ENCODE measurements at places on chromosomes 2 and 18.

DNA sequence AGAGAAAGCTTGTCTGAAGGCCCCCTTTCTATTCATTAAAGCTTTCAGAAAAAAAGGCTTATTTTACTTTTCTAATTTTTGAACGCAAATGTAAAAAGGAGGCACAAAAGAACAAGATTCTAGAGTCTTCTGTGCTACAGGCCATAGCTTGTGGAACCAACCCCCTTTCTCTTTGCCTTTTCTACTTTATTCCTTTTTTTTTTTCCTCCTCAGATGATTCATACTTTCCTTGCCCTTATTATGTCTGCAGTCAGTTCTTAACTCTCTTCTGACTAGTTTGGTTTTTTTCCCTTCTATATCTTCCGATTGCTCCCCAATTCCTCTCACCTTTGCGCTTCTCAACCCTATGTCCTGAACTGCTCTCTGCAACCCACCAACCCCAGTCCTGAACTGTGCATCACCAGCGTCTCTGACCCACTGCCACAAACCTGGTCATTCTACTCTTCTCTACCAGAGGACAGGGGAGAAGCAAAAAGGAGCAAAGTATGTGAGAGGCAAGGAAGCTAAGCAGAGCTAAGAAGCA, 56.9 kb upstream of the WIPF1 start:
- no peak for DNase-seq

DNA sequence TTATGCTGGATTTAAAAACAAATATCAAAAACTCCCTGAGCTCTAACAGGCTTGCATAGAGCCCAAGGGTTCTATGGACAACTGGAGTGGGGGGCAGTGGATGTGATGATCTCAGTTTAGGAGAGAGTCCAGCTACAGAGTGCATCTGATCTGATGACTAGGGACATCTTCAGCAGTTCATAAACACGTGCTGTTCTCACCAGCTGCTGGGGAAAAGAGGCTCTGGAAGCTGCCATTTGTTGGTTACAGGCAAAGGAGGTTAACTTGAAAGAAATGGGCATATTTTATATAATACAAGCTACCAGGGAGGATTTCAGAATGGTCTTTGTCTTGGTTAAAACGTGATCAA, 36.0 kb upstream of the ZNF396 start:
- no peak for DNase-seq

DNA sequence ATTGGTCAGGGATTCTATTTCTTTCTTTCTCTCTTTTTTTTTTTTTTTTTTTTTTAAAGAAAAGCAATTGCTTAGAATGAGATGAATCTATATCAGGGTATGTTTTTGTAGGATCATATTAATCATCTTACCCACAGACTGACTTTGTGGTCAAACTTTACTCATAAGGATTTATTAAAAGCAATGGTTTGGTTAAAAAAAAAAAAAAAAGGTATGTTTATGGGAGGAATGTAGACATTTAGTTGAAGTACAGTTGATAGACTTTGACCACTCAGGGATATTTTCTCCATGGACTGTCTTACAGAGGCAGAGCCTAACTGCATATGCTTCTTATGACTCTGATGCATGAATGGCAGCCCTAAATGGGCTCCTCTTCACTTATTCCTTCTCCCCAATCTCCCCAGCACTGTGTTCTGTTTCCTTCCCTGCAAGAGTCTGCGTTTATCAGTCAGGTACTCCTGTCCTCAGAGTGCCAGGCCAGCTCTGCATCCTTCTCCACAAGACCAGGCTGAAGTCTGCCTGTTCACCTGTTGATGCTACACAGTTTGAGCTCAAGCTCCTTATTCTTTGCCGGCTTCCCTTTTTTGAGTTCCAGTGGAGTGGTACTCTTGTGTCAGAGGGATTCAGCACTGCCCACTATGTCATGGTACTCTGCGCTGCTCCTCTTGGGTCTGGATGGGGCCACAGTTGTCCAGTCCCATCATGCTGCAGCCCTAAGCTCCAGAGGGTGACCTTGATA, 24.3 kb downstream of the CRIM1 start:
- DNase-seq: no peak

DNA sequence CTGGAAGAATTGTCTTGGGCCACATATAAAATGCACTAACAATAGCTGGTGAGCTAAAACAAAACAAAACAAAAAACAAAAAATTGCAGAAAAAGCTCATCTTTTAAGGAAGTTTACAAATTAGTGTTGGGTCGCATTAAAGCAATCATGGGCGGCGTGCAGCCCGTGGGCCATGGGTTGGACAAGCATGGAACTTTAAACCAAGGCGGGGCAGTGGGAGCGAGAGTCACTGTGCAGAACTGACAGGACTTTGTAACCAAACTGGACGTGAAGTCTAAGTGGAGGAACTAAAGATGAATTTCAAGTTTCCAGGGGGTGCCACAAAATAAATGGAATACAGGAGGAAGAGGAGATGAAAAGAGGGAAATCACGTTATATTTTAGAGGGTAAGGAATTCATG, 80.7 kb downstream of the PSMG2 start:
- DNase-seq: no peak

GRCh38 chr2:120461546-120462537, 115.9 kb downstream of the INHBB start:
- DNase-seq: no peak

DNA sequence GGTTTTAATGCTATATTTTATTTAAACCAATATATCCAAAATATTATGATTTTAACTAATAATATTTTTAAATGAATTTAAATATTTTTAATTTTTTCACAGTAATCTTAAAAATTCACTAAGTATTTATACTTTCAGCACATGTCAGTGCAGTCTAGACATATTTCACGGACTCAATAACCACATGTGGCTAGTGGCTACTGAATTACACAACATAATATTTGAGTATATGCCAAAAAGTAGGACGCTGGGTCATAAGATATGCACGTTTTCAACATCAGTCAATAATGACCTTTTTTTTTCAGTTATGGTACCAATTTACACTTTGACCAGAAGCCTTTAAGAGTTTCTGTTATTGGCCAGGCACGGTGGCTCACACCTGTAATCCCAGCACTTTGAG, 117.7 kb downstream of the GFPT1 start:
- no peak for DNase-seq

GRCh38 chr18:47709556-47709955, 220.9 kb downstream of the SMAD2 start:
- DNase-seq: peak; percentile 83

DNA sequence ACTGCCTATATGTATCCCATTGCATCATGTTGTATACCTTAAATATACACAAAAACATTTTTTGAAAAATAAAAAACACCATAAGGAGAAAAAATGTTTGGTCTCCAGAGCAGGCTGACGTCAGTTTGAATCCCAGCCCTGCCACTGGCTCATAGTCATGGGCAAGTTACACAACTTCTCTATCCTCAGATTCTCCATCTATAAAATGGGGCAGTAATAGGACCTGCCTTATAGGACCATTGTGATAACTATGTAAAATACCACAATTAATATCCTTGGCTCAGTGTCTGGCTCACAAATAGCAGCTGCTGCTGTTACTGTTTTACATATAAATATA, 135.6 kb downstream of the SMAD7 start:
- DNase-seq: no peak

DNA sequence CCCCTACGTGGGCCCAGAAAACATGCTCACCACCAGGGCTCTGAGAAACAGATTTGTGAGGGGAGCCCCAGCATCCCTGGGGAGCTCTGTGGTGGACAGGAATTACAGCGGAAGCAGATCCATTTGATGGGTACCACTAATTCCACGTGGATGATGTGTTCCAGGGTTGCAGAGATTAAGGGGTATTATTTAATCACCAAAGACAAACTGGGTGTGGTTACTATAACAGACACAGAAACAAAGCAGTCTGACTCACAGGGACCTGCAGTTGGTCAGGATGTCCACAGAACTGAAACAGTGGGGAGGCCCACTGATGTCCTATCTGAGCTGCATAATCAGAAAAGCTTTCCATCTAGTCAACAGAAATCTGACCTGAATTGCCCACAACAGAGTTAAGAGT, 65.8 kb downstream of the PSMG2 start:
- no peak for DNase-seq

GRCh38 chr2:242024751-242025355, 155.3 kb downstream of the RTP5 start:
- no peak for DNase-seq

GRCh38 chr2:142714600-142714999, 162.9 kb upstream of the KYNU start:
- DNase-seq: no peak

DNA sequence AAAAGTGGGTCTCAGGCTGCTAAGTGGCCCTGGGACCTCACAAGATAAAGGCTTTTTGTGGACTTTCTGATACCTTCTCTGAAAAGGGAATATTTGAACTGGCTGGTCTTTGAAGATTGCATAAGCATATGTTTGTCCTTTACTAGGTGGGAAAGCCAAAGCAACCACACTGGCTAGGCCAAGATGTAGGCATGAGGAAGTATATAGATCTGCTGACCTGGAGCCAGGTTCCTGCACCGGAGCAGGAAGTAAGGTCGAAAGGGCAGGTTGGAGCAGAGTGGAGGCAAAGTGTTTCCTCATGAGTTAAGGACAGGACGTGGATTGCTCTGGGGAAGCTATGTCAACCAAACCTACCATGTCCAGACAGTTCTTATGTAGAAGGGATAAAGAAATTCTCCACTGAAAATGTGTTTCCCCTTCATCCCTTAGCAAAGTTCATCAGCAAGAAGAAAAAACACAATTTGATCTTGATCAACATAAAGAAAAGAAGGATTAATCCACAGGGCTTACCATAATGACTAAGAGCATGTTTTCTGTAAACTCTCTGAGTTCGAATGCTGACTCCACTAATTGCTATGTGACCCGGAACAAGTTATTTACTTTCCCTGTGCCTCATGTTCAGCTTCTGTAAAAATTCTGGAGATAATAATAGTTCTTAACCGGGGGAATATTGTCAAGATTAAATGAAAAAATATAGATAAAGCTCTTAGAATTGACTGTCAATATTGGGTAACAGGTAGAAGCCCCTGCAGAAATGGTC, 156.1 kb upstream of the SRD5A2 start:
- DNase-seq: no peak

DNA sequence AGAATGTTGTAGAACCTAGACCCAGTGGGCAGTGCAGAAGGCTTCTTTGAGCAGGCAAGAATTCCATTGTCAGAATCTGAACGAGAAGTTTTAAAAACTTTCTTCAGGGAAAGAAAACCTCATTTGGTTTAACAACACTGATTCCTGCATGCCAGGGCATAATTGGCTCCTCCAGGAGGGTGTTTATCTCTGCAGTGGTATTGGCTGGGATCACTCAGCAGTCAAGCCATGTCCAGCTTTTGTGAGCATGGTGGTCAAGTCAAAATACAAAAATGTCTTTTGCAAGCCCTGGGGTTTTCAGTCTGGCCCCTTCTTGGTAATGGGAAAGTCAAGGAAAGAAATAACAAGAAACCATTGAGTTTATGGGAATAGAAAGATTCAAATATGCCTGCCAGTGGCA, 28.3 kb downstream of the FHOD3 start:
- no peak for DNase-seq

DNA sequence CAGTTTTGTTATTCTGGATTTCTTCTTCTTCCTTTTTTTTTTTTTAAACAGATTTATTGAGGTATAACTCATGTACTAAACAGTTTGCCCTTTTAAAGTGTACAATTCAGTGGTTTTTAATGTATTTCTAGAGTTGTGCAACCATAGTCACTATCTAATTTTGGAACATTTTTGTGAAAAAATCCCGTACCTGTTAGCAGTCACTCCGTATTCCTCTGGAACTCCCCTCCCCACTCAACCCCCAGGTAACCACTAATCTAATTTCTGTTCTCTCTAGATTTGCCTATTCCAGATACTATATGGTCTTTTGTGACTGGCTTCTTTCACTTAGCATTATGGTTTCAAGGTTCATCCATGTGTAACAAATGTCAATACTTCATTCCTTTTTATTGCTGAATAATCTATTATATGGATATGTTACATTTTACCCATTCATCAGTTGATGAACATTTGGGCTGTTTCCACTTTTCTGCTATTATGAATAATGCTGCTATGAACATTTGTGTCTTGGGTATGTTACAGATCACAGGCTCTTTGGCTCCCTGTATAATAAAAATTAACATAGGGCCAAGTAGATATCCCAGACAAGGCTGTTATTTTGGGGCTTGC, 21.9 kb downstream of the EHBP1 start:
- DNase-seq: no peak

GRCh38 chr2:232309592-232309991, 69.0 kb upstream of the ALPP start:
- no peak for DNase-seq

GRCh38 chr2:181176540-181176939, 196.1 kb downstream of the UBE2E3 start:
- no peak for DNase-seq

DNA sequence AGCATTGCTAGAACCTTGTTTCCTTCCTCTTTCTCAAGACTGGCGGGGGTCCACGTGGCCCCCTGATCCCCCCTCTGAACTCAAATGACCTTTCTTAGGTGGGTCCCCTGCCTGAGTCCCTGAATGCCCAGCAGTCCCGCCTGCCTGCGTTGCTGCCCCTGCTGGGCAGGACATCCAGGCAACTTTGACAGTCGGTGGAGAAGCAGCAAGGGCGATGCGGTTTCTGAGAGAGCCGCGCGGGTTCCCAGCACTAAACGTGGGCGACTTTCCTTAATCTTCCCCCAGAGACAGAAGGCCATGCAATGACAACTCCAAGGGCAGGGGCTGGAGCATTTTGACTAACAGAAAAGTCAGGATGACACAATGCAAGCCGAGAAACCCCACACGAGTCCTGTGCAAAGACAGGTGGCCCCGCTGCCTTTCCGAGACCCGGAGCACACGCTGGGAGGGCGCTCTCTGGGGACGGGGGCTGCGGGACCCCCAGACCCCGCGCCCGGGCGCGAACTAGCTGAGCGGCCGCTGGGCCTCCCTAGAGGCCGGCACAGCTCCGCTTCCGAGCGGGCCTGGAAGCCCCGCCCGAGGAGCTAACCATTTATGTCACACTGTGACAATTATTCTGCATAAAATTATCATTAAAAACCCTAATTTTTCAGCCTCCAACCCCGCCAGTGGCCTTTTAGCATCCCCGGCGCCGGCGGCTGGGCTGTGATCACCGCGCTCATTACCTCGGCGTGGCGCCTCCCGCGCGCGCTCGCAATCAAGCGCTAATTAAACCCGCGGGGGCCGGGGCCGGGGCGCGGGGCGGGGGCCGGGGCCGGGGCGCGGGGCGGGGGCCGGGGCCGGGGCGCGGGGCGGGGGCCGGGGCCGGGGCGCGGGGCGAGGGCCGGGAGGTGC, 27.4 kb downstream of the ASB18 start:
- DNase-seq: no peak

DNA sequence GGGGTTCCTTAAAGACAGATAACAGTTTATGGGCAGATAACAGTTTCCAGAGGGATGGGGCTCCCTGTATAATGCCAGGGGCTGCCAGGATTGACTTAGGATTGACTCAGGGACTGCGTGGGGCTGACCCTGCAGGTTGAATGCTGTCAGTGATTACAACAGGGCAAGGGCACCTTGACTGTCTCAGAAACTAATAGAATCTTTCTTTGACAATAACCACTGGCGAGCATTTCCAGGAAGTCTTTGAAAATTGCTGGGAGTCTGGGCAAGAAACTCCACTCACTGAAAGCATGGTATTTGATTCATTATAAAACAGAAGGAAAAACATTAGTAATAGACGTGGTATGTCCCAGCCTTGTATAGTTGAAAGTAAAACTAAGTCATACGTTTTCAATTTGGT, 101.0 kb downstream of the GPD2 start:
- DNase-seq: no peak

GRCh38 chr2:204370172-204370718, 175.0 kb upstream of the PARD3B start:
- no peak for DNase-seq

- DNase-seq: no peak
Measured at GRCh38 chr2:200627110-200627770, 41.4 kb downstream of the AOX1 start.

GRCh38 chr2:60551240-60552077, 2.0 kb downstream of the BCL11A start:
- peak; percentile 76 for DNase-seq
